ENCODE measurements at places on chromosomes 7 and 10. TPM values are rescaled to one million over a fixed set of nuclear protein-coding genes. Genes with fewer than 3 reads are reported as not detected.

The DRGX gene
- not detected for total RNA-seq

The EBLN1 gene
- not detected for total RNA-seq

The LRIT1 gene
- total RNA-seq, result not detected

The MBL2 gene
- not detected for total RNA-seq

The CDC14C gene
- not detected for total RNA-seq

The PRSS37 gene
- not detected for total RNA-seq

The EGR2 gene
- 0.33 TPM for total RNA-seq

The IKZF1 gene
- total RNA-seq, result not detected

The CHAT gene
- not detected for total RNA-seq

The GDF2 gene
- total RNA-seq, result not detected

The C1QL3 gene
- total RNA-seq, result 0.48 TPM

The LAMB1 gene
- total RNA-seq, result 949 TPM

The BTBD16 gene
- total RNA-seq, result not detected

The OR9A2 gene
- not detected for total RNA-seq

The AGBL3 gene
- 1.9 TPM for total RNA-seq

The SYCE1 gene
- total RNA-seq, result 0.33 TPM

The OPN4 gene
- total RNA-seq, result not detected

The ZMIZ2 gene
- total RNA-seq, result 33.0 TPM

The NEURL1 gene
- 0.33 TPM for total RNA-seq

The WEE2 gene
- not detected for total RNA-seq

The MRC1 gene
- 0.38 TPM for total RNA-seq

The ST8SIA6 gene
- total RNA-seq, result 8.5 TPM

The HMX3 gene
- total RNA-seq, result not detected

The FEZF1 gene
- total RNA-seq, result not detected

The TECPR1 gene
- 56.8 TPM for total RNA-seq

The RAB19 gene
- total RNA-seq, result not detected

The FIGNL1 gene
- total RNA-seq, result 53.9 TPM

The ACBD5 gene
- 18.6 TPM for total RNA-seq

The ANKRD26 gene
- total RNA-seq, result 8.2 TPM

The OR2A2 gene
- total RNA-seq, result not detected

The C7orf57 gene
- not detected for total RNA-seq

The TSPAN33 gene
- total RNA-seq, result 0.10 TPM

The ALDH18A1 gene
- 82.6 TPM for total RNA-seq

The FAM13C gene
- 8.3 TPM for total RNA-seq

The SPDYE5 gene
- total RNA-seq, result not detected

The CDNF gene
- total RNA-seq, result 1.6 TPM

The HGF gene
- 2.3 TPM for total RNA-seq

The HTR5A gene
- total RNA-seq, result not detected

The IFIT1B gene
- not detected for total RNA-seq

The ACTL6B gene
- not detected for total RNA-seq

The CDK13 gene
- total RNA-seq, result 72.8 TPM

The OR2A42 gene
- total RNA-seq, result not detected

The TRPV5 gene
- 0.10 TPM for total RNA-seq

The TAS2R41 gene
- not detected for total RNA-seq

The KLLN gene
- total RNA-seq, result 0.33 TPM

The POU6F2 gene
- not detected for total RNA-seq

The CNPY1 gene
- total RNA-seq, result not detected

The DNAJC2 gene
- 18.9 TPM for total RNA-seq

The STAM gene
- total RNA-seq, result 16.7 TPM

The SYT15 gene
- 0.10 TPM for total RNA-seq
